ENCODE measurements at places on chromosomes 12 and 14.

GRCh38 chr14:68153275-68153674, 333.7 kb downstream of the RAD51B start:
- DNase-seq = no peak

DNA sequence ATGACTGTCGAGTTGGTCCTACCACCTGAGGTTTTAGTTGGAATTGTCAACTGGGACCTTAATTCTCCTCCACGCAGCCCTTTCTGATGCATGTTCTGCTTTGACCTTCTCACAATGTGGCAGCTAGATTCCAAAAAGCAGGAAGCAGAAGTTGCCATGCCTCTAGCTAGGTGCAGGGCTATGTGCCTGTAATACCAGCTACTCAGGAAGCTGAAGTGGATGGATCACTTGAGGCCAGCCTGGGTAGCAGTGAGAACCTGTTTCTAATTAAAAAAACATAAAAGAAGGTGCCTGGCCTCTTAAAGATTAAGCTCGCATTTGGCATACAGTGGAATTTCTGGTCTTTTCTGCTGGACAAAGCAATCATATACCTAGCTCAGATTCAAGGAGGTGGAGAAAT, 77.1 kb downstream of the FGD4 start:
- no peak for DNase-seq

DNA sequence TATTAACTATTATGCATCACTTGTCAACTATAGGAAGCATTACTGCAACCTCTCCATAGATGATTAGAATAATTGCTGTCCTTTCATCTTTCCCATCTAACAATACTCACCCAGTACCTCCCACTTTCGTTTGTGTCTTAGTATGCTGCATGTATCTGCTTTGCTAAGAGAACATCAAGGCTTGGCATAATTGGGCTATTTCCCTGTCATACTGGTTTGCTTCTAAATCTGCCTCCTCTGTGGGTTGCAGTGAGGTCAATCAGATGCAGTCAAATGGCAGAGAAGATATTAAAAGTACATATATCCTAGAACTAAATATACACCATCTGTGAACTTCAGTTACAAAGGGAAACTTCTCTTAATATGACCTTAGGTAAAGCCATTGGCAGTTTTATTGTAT, 710.8 kb downstream of the DIO2 start:
- DNase-seq = no peak

DNA sequence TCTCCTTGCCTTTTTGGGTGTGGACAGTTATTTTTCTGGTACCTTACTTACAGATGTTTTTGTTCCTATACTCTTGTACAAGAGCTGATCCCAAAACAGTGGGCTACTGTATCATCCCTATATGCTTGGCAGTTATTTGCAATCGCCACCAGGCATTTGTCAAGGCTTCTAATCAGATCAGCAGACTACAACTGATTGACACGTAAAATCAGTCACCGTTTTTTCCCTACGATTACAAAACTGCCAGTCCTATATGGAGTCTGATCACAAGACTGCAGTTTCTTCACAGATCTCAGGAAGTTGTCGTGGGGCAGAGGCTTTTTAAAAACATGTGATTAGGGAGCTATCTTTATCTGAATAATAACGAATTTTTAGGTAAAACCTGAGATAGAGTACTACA, 1.3 kb downstream of the LYSET start:
- no peak for DNase-seq

DNA sequence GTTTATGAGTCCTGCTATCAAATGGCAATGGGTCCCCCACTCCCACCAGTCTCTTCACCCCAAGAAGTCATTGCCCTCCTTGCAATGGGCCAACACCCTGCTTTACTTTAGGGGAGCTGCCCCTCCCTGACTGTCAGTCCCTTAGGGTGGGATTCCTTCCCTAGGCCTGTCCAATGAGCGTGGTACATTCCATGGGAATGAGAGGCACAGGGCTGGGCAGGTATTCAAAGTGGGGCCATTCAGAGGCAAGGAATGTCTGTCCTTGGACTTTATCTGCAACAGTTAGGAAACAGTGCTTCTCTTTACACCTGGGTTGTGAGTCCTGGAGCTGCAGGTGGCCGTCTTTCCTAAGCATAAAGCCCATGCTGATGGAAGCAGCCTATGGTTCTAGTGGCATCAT, 40.8 kb downstream of the TMEM132C start:
- no peak for DNase-seq

DNA sequence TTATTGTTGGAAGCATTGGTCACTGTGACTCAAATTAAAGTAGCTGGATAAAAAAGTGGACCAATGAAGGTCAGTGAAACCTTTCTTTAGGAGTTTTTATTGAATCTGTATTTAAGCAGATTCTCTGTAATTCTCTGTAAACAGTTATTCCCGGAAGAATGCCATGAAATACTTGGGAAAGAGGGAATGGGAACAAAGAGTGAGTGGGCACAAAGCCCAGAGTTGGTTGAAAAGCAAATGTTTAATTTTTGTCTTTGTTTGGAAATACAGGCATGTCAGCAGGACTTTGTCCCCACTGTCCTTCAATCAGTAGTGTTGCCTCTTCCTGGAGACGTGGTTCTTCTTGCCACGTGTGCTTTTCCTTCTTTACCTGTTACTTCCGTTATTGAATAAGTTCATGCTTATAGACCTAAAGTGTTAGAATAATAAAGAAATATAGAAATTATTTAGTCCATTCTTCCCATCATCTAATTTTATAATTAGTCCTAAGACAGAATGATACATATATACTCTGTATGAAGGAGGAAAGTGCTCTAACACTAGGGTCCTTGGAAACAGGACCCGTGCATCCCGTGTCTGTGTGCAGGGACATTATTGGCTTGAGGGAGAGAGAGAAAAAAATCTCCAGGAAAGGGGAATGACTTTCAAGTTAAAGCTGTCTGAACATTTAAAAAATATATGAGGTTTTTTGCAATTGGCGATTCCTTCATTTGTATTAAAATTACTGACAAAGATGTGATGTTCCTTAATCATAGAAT, 2.0 kb upstream of the ANG start:
- no peak for DNase-seq

GRCh38 chr14:102584871-102585869, 7.3 kb upstream of the RCOR1 start:
- DNase-seq = no peak

DNA sequence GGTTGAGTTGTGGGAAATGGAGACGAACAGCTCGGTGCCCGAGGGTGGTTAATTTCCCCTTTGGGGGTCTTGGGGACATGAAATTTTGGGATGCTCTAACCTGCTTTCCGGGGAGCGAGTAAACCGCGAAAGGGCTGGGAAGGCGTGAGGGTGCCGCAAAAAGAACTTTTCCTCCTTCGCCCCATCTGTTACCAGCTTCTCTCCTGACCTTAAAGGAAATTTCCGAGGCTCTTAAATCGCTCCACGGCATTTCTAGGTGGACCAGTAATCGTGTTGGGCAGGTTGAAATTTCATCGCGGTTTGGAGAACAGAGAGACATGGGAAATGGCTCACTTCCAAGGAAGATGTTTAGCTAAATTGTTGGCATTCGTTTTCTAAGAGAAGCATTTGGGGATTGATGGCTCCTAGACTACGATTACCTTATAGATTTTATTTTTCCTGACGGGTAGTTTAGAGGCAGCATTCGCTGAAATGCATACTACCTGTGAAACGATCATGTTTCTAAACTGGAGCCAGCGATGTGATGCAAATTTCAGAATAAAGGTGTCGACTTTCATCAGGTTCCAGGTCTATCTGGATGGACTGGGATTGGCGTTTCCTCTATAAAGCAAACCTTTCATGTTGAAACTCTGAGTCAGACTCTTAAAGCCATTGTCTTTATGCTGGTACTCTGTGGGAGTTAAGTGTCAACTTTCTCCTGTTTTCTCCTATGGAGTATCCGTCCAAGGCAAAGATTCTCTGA, 414.5 kb downstream of the PCNX1 start:
- peak; percentile 77 for DNase-seq

GRCh38 chr12:32353540-32353939, 45.8 kb upstream of the FGD4 start:
- no peak for DNase-seq

All from cardiac septum (tissue), 1 donor.